ENCODE measurements at places on chromosomes 7 and 10.

DNA sequence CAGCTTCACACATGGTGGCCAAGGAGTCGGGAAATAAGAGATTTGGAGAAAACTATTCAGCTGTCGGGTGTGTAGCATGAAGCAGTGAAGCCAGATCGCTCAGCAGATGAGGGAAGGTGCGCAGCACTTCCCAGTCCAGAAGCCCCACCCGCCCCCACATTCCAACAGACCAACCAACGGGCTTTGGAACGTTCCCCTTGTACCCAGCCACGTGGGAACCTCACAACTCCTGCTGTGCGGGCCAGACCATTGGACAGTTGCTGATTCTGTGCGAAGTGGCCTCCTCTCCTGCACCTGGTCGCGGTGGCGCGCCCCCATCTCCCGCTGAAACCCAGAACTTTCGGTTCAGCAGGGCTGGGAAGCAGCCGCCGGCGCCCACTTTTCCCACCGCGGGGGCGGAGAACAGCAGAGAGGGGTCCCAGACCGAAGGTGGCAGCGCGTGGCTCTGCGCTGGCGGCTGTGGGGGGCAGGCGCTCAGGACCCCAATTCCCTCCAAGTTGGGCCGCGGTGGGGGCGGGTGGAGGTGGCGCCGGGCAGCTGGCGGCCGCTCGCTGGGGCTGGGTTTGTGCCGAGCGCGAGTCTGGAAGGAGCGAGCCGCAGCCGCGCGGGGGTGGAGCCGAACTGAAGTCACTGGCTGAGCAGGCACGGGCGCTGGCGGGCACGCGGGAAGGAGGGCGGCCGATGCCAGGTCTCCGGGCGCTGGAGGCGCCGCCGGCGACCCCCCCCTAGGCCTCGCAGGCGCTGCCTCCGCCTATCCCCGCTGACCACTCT, 1301.5 kb upstream of the SORCS1 start:
- DNase-seq: no peak

GRCh38 chr10:63798599-63799498, 277.6 kb downstream of the REEP3 start:
- no peak for DNase-seq

GRCh38 chr7:155144371-155144770, 74.2 kb downstream of the HTR5A start:
- DNase-seq: no peak

DNA sequence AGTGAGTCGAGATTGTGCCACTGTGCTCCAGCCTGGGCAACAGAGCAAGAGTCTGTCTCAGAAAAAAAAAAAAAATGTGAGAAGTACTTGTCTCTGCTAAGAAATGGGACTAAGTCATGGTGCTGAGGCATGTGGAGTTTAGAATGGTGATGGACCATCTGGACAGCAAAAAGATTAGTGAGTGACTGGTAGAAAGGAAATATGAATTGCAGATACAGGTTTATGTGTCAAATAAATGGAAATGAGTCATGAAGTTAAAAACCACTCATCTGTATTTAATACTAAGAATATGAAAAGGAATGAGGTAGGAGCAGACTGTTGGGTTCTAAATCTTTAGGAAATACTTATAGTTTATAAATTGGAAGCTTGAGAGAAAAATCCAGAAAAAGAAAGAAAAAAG, 625.7 kb upstream of the ANKRD30A start:
- DNase-seq: no peak

- DNase-seq: no peak
These were observed 40.0 kb downstream of the CDK1 start for GRCh38 chr10:60818134-60818770.

- DNase-seq: no peak
These were observed 161.2 kb downstream of the JCAD start for GRCh38 chr10:29897999-29898716.

GRCh38 chr10:70147259-70147625, 742 bp upstream of the TYSND1 start:
- DNase-seq: no peak

DNA sequence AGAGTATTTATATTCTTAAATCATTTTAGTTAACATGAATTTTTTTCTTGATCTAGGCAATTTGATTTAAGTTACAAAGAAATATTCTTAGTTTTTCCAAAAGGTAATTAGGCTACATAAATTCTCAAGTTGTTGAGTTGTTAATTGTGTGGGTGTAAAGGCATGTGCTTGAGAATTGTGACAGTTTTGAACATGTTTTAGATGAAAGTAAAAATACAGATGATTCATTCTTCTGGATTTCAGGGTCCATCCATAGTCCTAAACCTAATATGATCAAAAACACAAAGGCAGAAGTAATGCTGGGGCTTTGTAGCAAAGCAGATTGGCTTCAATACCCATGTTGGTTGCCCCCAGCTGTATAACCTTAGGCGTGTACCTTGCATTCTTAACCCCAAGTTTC, 127.9 kb downstream of the CPED1 start:
- DNase-seq: no peak

- no peak for DNase-seq
These were observed 122.0 kb downstream of the FAM53B start for GRCh38 chr10:124622158-124622557.

DNA sequence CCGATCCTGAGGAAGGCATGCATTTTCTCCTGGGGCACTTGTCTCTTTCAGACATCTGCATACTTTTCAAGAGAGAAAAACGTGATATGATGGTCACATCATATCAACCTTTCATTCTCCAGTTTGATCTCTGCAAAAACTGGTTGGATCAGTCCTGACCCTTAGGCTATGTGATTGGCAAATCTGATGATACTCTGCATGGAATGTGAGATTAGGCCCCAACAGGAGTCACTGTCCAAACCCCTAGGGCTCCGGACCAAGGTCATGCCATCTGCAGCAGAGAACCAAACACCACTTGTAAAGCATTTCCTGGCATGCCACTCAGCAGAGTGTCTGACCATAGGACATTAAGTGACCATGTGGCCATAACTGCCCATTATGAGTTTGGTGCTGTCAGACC, 8.6 kb downstream of the GCK start:
- DNase-seq: no peak

- peak; percentile 73 for DNase-seq
These were observed 140.8 kb downstream of the ADAM12 start for GRCh38 chr10:126247446-126247975.

DNA sequence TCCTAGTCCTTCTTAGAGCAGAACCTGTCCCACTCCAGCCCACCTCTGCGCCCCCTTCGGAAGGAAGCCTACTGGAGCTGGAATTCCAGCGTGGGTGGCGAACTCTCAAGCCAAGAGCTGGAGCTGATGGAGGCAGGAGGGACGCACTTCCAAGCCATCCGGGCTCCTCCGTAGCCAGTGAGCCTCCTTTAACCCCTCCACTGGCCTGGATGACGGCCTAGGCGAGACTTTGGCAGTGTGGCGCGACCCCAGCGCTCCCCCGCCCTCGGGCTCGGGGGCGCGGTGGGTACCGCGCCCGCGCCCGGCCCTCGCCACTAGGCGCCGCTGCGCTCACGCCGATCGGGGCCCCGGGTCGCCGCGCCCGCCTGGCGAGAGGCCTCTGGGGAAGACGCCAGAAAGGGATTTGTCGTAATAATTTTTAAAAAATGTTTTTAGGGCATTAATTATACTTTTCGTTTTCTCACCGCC, 5.1 kb upstream of the EMX2 start:
- peak; percentile 85 for DNase-seq

DNA sequence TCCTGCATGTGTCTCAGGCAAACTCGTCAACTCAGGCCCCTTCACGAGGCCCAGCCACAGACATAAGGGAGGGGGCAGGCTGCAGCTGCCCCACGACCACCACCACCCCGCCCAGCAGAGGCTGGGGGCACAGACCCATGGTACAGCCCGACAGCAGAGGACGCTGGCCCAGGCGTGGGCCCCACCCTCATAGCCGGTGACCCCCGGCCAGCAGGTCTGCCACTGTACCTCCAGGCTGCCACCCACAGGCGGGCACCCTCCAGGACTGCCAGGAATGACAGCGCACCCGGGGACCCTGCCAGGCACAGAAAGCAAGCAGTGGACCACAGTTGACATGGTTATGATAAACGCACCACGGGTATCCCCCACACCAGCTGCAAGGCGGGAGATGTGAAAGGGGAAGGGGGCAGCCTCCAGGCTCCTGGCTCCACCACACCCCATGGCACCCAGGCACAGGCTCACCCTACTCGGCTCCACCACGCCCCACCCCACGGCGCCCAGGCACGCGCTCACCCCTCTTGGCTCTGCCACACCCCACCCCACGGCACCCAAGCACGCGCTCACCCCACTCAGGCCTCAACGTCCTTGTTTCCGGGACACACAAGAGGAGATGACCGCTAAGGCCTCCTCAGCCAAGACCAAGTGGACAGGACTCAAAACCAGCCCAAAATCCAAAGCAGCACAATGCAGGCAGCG, 135.9 kb downstream of the MAD1L1 start:
- no peak for DNase-seq

DNA sequence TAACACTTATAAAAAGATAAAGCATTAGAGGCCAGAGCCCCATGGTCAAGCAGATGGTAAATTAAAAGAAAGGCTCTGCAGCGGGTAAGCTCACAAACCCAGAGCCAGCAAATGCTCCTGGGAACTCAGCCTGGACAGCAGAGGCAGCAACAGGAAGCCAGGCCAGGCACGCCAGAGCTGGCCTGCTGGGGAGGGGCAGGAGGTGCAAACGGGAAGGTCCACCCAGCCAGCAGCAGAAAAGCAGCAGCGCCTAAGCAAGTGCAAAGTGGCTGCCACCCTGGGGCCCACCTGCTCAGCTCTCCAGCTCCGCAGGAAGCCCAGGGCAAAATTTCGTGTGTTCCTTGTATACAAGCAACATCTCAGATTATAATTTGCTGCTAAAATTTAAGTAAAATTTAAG, 82.7 kb upstream of the GPR22 start:
- peak; percentile 31 for DNase-seq

DNA sequence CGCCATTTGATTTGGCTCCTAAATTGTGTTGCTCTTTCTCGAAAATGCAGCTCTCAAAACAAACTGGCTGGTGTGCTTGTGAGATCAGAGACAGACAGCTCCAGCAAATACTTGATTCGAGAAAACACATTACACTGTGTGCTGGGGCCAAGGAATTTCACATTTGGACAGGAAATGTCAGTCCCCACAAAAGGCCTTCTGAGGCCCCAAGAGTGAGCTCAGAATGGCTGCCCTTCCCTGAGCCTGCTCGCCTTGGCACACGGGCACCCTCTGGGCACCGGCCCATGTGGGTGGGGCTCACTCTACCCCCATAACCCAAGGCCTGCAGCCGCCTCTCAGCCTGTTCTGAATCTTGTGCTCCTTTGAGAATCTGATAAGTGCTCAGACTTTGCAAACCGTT, 13.9 kb upstream of the HSPA12A start:
- DNase-seq: no peak

DNA sequence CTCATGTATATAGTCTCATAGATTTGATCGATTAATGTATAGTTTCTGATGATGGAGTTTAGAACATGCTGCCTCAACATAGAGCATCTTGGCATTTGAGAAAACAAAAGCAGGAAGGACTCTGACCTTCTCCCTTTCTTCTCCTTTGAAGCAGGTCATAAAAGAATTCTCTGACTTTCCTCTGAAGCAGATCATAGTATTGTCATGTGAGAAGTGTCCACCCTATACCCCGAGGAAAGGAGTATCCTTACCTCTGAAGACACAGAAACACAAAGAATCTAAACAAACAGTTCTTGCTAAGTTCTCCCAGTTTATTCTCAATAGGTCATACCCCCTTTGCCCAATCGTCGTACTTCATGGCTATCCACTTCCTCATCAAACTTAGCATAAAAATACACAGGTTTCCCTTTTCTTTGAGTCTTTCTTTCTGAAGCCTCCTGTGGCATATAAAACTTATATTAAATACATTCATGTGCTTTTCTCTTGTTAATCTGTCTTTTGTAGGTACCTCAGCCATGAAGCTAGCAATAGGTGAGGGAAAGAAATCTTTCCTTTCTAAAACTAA, 194.9 kb downstream of the REEP3 start:
- no peak for DNase-seq

- DNase-seq: no peak
These were observed 152.0 kb upstream of the LRGUK start for GRCh38 chr7:133975130-133975529.

DNA sequence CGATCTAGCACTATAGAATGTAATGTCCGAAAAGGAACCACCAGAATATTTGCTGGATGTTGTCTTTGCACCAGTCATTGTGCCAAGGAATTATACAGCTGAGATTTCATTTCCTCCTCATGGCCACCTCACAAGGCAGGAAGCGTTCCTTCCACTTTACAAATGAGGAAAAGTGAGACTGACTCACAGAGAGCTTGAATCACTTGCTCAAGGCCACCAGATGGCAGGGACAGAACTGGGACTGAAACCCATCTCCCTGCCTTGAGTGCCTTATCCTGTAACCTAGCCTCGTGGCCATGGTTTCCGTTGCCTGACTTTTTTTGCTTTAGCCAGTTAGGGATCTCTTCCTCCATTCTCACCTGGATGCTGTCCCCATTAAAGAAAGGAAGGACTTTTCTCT, 44.7 kb upstream of the PDZD8 start:
- no peak for DNase-seq

DNA sequence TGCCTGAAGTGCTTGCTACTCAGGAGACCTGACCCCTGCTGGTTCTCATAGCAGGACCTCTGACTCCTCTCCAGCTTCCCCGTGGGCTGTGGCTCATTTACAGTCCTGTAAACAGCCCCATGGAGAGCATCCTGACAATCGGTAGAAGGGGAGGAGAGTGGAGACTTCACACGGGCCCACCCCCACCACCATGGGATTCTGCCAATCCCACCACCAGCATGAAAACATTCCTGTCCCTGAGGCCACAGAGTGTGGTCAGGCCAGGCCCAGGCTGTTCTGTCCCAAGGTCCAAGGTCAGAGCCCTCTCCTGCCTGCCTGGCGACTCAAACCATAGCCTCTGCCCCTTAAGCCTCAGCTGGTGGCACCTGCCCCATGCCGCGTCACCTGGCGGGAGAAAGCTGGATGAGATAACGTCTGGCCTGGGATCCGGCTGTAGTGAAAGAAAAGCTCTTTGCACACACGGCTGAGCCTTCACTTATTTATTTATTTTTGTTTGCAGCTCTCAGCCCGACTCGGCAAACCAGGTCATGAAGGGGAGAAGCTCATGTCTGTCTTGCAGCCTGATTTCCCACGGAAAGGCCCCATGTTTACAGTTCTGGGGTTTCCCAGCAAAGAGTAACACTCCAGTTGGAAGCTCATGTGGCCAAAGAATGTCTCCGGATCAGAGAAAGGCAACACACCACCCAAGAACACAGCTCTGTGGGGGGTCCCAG, 293.6 kb upstream of the ZMIZ1 start:
- peak; percentile 32 for DNase-seq

- DNase-seq: no peak
These were observed 37.8 kb downstream of the COBL start for GRCh38 chr7:51278797-51279196.

GRCh38 chr7:33901847-33902246, 3.5 kb upstream of the BMPER start:
- DNase-seq: no peak

- no peak for DNase-seq
These were observed 57.0 kb downstream of the LRRN3 start for GRCh38 chr7:111147708-111148533.

DNA sequence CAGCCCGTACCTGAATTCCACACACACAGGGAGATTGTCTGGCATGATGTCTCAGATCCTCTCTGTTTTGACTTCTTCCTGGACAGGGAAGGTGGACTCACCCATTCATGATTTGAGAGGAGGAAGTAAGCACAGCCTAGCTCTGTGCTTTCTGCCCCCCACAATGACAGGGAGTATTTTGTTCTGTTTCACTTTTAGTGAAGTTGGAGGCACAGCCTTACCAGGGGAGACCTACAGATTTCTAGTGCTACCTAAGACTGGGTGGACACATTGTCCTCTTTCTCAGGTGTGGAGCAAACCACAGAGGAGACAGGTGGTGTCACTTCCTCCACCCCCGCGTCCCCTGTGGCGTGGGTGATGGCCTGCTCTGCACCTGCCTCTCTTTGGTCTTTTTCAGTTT, 408.6 kb upstream of the PFKP start:
- no peak for DNase-seq
